ENCODE measurements at places on chromosomes 16 and 17.

DNA sequence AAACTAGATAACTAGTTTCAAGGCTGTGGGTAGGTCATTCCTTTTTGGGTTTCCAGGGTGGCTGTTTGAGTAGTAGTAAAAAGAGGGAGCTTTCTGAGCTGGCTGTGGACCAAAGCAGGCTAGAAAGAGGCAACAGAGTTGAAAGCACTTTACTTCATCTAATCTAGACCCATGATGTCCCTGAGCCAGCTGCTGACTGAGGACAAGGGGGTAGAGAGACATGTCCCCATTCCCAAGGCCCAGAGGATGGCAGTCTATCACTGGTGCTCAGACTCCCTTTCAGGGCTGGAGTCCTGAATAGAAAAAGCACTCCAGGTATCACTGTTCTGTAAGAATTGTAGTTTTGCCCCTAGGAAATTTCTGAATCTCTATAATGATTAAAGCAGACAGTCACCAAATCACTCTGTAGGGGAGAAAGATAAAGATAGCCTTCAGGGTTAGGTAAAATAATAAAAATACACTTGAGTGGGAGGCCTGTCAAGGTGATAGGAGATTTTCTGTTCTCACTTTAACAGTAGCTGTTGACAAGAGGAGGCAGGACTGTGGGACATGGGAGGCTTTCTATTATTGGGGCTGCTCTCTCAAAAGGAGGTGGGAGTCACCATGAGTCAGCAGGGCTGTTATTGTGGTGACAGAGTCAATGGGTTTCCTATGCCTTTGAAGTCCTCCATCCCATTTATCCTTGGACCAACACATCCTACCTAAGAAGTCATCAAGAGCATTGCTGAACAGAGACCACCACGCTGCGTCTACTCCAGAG is 190.2 kb upstream of the MPHOSPH6 start:
- DNase-seq: no peak

GRCh38 chr17:4574448-4575045 is 9.8 kb upstream of the SMTNL2 start:
- no peak for DNase-seq

GRCh38 chr17:57810721-57811637 is 38.9 kb downstream of the MRPS23 start:
- DNase-seq: peak; percentile 11

- DNase-seq: peak; percentile 85
These were observed 2.3 kb upstream of the BORCS6 start for GRCh38 chr17:8192070-8192815.

DNA sequence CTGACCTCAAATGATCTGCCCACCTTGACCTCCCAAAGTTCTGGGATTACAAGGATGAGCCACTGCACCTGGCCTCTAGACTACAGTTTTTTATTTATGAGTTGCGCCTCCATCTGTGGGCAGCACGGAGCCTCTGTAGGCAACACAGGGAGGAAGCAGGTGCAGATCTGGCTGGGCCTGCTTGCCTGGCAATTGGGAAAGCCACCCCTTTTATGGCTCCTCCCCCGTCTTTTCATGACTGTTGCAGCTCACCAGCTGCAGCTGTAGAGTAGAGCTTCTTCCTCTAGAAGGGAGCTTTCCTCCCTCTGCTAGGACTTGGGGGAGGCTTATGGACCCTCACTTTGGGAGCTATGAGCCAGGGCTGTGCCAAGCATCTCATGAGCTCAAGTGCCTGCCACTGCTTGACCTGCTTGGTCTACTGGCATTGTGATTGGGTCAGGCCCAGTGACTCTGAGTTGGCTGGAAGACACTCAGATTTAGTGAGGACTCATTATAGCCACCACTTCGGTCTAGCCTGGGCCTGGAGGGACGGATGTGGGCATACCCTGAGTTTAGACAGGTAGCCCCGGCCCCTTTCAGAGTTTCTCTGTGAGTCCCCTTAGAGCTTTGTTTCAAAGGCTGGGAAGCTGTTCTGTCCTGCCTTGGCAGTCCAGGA is 6.9 kb upstream of the SLC7A6 start:
- DNase-seq: peak; percentile 63

Data from transverse colon (tissue), 4 donors.